Activated naive CD4-positive, alpha-beta T cell treated with anti-CD3 and anti-CD28 coated beads for 36 hours (primary cell): ENCODE measurements at places on chromosomes 11 and 22.

GRCh38 chr11:10414181-10414580 is 40.9 kb upstream of the AMPD3 start:
- DNase-seq, result no peak

- no peak for DNase-seq
Observed at GRCh38 chr11:100404907-100405306, 282.2 kb upstream of the ARHGAP42 start.

- DNase-seq, result no peak
Observed at GRCh38 chr11:70032943-70033710, 45.0 kb upstream of the ANO1 start.

GRCh38 chr22:37715760-37716159 is 18.9 kb downstream of the TRIOBP start:
- DNase-seq, result no peak

GRCh38 chr11:105229257-105229656 is 89.7 kb upstream of the CARD18 start:
- DNase-seq, result no peak

DNA sequence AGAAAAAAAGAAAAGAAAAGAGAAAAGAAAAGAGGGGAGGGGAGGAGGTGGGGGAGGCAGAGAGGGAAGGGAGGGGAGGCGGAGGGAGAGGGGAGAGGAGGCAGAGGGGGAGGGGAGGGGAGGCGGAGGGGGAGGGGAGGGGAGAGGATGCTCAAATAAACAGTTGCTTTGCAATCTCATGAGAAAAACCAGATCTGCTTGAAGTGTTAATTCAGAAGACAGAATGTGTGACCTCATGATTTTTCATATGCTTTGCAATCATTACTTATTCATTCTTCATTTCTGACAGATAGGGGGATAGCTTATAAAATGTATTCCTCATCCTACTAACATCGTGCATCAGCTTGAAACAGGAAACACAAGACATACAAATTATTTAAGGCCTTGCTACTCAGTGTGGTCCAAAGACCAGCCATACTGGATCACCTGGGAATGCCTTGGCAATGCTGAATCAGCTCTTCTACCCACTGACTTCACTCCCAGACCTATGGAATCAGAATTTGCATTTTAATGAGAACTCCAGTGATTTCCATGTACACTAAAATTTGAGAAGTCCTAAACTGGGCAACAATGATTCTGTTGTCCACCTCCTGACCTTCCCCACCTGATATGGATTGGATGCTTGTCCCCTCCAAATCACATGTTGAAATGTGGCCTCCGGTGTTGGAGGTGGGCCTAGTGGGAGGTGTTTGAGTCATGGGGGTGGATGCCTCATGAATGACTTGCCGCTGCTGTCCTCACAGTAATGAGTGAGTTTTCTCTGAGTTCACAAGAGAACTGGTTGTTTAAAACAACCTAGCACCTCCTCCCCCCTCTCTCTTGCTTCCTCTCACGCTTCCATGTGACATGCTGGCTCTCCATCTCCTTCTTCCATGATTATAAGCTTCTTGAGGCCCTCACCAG is 69.2 kb downstream of the CCDC34 start:
- DNase-seq, result no peak
